ENCODE measurements at places on chromosomes 16 and 17.

DNA sequence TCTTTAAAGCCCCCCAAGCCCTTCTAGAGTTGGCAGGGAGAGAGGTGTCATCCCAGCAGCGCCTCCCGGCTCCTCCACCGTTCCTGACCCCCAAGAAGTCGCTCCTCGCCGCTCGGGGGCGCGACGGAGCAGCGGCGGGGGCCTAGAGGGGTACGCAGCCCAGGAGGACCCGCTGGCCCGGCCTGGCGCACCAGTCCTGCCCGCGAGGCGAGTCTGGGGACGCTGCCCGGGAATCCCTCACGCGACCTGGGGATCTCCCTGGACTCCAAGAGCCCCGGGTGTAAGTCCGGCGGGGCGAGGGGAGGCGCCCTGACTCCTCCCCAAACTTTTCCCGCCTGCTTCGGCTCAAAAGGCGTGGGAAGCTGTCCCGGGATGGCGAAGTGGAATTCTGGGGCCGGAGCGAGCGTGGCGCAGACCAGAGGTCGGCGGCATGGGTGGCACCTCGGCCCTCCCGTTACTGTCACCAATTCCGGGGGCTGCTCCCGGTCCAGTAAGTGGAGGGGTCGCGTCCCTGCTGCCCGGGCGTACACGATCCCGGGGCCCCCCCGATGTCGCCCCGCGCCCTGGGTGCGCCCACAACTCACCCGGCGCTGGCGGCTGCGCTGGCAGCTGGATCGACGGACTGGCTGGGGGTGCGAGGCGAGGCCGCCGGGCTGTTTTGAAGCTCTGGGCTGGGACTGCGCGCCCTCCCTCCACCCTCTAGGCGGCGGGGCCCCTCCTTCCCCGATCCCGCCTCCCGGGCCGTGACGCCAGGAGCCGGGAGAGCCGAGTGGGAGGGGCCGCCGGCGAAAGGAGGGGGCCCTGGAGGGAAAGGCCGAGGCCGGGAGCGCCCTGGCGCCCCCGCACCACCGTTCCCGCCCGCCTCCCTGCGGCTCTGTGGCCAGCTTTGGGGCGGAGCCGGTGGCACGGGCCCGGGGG is at the start of gene EMP2:
TSS of gene EMP2 (minus strand) at position 634 of the 918 bp plus-strand sequence. CDS start 32,981 bp downstream, outside the sequence.
- DNase-seq, result peak; percentile 52

DNA sequence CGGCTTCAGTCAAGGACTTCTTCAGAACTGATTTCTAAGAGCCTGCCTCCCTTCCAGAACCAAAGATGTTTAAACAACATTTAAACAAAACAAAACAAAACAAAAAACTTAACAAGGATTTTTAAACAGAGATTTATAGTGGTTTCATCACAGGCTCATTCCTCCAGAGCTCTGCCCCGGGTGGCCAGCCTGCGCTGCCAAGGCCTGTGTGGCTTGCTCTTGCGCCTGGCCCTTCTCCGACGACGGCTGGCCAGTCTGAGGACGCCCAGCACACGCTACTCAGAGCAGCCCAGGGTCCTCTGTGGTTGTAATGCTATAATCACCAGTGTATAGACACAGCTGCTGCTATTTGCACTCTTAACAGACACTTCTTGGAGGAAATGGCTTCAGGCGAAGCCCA is 307.2 kb upstream of the MYOCD start:
- no peak for DNase-seq

GRCh38 chr16:69078073-69078472 is 27.4 kb upstream of the HAS3 start:
- DNase-seq, result no peak

DNA sequence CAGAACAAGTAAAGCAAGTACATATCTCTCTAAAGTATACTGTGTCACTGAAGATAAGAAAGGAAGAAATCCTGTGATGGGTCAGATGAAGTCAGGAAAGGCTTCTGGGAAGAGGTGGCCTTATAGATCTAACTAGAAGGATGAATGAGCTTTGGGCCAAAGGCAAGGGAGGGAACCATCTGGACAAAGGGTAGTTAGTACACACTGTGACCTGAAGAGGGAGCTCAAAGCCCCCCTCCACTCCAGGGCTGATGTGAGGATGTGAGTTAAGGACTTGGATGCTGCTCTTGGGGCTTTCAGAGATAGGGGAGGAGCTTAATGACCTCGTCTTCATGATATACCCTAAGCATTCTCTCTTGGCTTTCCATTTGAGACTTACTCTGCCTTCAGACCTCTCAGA is 185.3 kb upstream of the CACNG3 start:
- peak; percentile 36 for DNase-seq

GRCh38 chr16:50496990-50497389 is 51.2 kb upstream of the NKD1 start:
- no peak for DNase-seq

DNA sequence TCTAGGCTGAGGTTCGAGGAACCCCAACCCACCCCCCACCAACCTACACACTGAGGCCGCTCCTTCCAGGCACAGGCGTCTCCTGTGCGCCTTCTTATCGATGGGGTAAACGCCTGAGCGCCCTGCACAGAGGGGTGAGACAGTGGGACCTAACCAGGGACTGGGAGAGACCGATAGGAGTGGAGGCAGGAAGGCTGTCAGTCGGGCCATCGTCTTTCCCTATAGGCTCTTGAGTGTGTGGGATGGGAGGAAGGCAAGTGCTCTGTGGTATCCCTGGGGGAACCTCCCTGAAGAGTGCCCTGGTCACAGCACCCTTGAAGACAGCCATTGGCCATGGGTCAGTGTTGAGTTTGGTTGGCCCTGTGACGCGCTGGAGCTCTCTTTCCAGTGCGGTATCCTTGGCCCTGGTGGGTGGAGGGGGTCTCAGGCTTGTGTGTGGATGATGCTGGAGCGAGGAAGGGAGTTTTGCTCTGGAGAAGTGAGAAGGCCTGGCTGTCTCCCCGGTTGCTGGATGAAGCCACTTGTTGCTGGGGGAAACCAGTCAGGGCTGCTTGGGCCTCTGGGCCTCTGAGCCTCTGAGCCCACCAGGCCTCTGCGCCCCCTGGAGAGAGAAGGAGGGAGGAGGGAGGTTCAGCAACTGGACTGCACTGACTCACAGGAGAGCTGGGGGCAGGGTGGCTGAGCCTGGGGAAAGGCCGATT is 1.7 kb downstream of the GPRC5C start:
- no peak for DNase-seq

- DNase-seq, result no peak
These were observed 83.0 kb downstream of the OR1D5 start for GRCh38 chr17:2980211-2980903.

- no peak for DNase-seq
These were observed 32.2 kb downstream of the BAHCC1 start for GRCh38 chr17:81427173-81428120.

GRCh38 chr16:88430185-88430523 is 22.9 kb upstream of the ZFPM1 start:
- DNase-seq, result peak; percentile 73

DNA sequence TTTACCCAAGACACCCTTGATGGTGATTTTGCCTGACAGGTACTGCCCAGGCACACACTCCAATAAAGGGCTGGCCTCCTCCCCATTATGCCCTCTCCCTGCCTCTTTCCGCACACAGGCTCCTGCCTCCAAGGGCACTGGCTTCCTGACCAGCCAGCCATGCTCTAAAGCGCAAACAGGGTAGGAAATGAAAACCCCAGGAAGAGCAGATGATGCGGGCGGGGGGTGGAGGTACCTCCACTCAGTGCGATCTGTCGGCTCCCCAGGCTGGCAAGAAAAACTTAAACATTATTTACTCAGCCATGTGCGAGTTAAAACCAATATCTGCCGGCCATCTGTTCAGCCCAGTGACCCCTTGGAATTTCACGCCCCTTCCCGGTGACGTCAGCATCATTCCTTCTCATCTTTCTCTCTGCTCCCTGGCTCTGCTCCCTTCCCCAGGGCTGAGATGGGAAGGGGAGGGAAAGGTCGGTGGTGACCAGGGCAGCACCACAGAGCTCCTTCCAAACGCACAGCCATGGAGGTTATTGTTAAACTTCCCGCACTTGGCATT is 262.5 kb downstream of the CBLN1 start:
- no peak for DNase-seq

DNA sequence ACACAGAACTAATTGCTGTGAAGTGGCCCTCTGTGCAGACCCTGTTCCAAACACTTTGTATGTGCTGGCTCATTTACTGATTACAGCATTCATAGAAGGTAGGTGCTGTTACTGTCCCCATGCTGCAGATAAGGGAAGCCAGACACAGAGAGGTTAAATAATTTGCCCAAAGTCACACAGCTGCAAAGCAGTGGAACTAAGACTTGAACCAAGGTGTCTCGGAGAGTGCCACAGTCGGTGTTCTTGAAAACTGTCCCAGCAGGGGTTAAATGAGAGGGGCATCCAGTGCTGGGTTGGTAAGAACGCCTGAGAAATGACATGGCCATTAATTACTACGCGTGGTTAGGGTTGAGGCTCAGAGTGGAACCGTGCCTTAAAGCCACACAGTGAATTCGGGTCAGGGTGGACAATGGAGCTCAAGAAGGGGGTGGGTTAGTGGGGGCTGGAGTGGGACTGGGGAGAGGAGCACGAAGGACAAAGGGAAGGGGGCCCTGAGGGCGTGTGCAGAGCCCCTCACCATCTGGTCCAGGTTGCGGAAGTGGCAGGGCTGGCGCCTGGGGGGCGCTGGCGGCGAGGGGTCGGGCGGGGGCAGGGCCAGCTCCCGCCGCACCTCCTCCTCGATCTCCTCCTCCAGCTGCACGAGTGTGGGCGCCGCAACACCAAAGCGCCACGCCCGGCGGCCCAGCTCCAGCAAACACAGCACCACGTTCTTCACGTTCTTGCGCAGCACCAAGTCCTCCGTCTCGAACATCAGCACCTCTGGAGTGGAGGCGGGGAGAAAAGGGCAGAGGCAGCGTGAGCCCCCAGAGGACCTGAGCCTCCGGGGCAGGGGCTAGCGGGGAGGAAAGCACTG is 3.3 kb downstream of the GAS2L2 start:
- no peak for DNase-seq

DNA sequence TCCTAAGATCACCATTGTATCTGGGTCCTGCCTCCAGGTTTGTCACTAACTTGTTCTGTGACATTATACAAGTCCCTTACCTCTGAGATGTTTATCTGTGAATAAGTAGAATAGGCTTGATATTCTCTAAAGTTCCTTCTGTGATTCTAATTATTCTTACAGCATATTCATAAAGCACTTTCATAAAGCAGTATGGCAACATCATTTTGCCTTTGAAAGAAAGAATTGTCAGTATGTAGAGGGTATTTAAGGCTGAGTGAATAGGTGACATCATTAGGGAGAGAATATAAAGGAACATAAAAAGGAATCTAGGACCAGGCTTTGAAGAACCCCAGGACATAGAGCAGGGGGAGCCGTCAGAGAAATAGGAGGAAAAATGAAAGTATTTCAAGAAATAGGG is 15.6 kb downstream of the VMP1 start:
- no peak for DNase-seq

GRCh38 chr17:82021107-82021899 is 1.4 kb downstream of the CENPX start:
- no peak for DNase-seq

DNA sequence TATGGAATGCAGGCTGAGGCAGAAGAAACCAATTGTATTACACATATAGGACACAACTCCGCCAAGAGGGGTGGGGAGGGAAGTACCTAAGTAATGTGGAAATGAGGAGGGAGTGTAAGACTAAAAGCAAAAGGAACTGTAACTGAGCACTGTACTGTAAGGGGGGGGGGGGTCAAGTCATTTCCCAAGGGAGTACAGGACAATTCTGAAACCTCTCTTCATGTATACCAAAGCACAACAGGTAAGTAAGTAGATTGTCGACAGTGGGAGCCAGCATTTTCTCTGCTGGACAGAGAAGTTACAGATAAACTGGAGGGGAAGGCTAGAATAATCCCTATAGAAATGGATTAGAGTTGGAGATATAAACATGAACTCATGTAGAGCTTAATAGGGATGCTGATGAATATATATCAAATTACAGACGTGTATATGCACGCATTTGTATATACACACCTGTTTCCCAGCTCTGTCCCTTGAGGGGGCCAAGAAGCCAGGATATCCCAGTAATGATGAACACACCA is 6.4 kb downstream of the USP22 start:
- no peak for DNase-seq

DNA sequence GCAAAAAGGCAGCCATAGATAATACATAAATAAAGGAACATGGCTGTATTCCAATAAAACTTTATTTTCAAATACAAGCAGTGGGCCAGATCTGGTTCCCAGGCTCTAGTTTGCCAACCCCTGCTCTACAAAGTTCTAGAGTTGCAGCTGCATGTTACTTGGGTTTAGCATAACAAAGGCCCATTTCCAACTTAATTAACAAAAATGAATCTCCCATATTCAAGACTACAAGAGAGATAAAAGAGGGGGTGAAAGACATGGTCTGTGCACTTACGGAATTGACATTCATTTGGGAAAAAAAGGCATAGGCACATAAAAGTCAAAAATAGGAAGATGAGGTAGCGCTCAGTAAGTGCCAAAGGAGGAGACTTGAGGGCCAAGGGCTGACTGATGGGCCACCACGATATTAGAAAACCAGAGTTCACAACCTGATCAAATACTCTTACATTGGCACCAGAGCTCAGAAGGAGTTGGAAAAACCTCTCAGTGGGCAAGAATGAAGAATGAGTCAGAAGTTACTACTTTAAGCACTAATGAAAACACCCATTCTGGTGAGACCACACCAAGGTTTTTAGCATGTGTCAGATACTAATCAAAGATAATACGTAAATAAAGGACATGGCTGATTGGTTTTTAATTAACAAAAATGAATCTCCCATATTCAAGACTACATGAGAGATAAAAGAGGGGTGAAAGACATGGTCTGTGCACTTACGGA is 164.0 kb downstream of the VPS53 start:
- no peak for DNase-seq

DNA sequence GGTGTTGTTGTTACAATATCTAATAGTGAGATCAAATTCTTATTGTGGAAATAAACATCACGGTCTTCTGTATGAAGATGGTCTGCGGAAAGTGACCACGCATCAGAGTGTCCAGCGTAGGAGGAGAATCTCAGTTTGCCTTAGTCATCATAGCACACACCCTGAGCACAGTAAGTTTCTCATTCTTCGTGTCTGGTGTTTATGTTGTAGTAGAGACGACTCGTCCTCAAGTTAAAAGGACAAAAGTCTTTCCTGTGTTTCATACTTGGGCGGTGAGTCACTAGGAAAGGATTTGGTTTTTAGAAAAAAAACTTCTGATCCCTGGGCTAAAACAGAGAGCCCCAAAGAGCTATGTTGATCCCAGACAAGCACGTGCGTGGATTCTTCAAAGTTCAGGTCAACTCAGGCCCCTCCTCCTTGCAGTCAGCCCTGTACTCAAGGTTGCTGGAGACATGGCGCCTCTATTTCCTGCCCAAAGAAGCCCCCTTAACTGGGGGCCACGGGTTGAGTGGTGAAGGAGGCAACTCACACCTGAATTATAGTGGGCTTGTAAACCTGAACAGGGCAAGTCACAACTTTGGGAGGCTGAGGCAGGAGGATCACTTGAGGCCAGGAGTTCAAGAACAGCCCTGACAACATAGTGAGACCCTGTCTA is 170.4 kb downstream of the ZFHX3 start:
- DNase-seq, result no peak

DNA sequence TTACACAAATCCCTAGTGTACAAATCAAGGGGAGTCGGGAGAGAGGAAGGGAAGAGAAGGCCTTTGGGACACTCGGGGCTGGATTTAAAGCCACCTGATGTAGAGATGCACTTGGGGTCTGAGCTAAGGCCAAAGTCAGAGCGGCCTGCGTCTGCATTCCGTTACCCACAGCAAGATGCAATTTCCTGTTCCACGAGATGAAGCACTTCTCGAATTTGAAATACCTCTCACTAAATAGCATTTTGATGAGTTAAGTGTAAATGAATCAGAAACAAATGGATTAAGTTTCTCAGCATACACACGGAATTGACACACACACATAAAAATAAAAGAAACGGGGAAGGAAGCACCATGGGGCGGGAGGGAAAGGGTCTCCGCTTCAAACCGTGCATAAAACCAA is 386.0 kb downstream of the SOX9 start:
- DNase-seq, result no peak
